Left hindlimb (tissue), 1 donor: ENCODE measurements at places on chromosomes 7 and 10.

GRCh38 chr7:129569811-129570215, 41.7 kb upstream of the NRF1 start:
- no peak for DNase-seq

- DNase-seq, result no peak
These were observed 34.0 kb downstream of the MAD1L1 start for GRCh38 chr7:2198760-2199159.

GRCh38 chr10:3077940-3078630, 10.7 kb downstream of the PFKP start:
- DNase-seq, result no peak

DNA sequence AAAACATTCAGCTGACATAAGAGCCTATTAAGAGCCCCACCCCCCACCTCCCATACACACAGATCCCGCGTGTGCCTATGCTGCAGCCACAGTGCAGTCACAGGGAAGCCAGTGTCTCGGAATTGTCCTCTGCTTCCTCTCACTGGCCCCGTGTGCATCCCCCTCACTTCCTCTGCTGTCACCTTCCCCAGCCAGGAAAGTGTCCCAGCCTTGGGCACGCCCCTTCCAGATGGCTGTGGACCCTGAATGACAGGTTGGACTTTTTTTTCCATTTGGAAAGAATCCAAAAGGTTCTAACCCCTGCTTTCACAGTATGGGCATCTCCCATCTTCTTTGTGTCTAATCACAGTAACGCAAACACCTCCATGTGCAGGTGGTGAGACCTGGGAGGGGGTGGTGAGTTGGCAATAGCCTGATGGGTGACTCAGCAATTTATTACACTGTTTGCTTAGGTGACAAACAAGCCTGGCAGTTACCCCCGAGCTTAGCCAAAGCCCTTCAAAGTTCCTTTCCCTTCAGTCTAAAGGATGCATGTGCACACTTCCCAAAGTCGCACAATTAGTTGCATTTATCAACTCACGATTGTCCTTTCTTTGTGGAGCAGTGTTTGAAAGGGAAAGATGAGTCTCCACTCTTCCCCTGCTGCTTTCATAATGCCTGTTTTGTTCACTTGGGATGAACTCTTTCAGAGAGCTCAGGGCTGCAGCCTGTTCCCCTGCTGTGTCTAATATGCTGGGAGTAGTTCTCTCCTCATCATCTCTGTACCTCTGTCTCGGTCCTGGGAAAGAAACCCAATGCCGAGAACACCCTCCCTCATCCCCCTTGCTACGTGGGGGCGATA, 67.5 kb upstream of the EFCAB10 start:
- no peak for DNase-seq

DNA sequence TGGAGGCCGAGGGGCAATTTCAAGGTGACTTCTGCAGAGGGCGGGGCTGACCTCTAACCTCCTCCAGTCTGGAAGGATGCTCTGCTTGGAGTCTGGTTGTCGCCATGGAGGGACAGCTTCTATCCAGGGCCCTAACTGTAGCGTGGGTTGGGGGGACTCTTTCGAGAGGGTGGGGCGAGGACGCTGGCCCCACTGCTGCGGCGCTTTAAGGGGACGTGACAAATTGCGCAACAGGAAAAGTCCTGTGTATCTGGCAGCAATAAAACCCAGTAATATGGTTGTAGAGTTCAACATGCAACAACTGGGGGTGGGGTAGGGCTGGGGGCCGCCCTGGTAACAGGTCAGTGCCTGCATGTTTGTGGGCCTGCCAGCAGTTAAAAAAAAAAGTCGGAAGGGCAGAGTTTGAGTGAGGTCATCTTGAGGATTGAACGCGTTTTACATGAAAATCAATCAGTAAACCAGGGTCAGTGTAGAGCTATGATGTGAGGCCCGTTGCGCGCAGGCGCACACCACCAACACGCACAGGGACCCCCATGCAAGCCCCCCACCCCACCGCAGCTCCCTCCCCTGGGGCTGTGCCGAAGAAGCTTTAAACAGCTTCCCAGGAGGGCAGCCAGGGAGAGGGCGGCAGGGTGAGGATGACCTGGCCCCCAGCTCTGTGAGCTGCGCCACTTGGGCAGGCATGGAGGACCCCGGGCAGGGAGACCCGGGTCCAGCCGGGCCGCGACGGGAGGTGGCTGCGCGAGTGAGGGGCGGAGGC, 4.3 kb downstream of the SHH start:
- DNase-seq, result peak; percentile 2

GRCh38 chr10:79438699-79439085, 6.7 kb downstream of the ZCCHC24 start:
- no peak for DNase-seq

DNA sequence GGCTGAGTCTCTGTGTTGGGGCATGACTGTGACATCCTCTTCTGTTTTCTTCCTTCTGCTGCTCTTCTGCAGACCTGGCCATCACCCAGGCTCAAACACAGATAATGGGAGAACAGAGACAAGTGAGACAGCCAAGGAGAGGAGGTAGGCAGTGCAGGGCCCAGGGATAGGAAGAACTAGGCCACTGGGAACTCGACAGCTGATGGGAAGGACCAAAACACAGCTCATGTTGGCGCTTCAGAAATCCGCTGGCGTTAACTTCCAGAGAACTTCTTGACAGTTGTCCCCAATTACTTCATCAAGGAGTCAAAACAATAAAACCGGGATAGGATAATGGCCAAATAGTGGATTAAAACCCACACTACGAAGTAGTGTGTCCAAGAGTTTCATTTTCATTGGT, 97.0 kb upstream of the PALS2 start:
- DNase-seq, result no peak

- DNase-seq, result no peak
These were observed 364.9 kb downstream of the ANKRD30A start for GRCh38 chr10:37490266-37490665.

- peak; percentile 31 for DNase-seq
These were observed 494 bp downstream of the VSIR start for GRCh38 chr10:71772832-71773220.

DNA sequence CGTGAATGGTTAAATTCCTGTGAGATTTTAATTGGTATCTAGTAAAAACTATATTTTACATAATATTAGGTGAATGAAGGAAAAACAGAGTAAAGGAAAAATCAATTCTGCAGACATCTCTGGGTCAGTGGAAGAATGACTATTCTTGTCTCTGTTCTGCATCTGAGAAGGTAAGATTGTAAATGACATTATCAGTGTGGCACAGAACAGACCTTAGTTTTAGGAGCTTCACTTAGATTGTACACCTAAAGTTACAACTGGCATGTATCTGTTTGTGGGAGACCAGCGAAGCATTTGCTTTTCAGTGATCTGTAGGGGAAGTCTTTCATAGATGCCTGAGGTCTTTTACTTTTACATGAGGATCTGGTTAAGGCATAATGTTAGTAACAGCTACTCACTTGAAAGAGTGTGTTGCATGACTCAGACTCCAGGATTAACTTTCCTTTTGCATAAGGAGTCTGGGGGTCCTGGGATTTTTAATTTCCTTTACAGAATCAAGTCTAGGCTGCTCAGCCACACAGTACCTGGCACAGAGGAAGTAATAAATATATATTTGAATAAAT, 56.2 kb downstream of the JMJD1C start:
- no peak for DNase-seq

- no peak for DNase-seq
These were observed 115.3 kb downstream of the SGMS1 start for GRCh38 chr10:50508315-50509051.

GRCh38 chr7:105591522-105591921, 10.2 kb upstream of the EFCAB10 start:
- no peak for DNase-seq
